ENCODE measurements at places on chromosomes 4 and X.

- DNase-seq, result no peak
These were observed 74.4 kb upstream of the DYNLT3 start for GRCh38 chrX:37921758-37922157.

- DNase-seq, result no peak
These were observed 43.4 kb downstream of the NKX6-1 start for GRCh38 chr4:84455697-84456096.

DNA sequence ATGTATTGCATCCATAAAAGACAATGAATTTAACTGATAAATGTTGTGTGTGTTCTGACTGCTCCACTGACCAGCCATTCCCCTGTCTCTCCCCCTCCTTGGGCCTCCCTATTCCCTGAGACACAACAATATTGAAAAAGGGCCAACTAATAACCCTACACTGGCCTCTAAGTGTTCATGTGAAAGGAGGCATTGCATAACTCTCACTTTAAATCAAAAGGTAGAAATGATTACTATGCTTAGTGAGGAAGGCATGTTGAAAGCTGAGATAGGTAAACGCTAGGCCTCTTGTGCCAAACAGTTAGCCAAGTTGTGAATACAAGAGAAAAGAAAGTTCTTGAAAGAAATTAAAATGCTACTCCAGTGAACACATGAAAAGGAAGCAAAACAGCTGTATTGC is 152.7 kb downstream of the POU4F2 start:
- no peak for DNase-seq

- no peak for DNase-seq
These were observed 198.3 kb downstream of the STIM2 start for GRCh38 chr4:27058819-27059406.

- DNase-seq, result no peak
These were observed 111.9 kb upstream of the PPARGC1A start for GRCh38 chr4:24001486-24002329.

DNA sequence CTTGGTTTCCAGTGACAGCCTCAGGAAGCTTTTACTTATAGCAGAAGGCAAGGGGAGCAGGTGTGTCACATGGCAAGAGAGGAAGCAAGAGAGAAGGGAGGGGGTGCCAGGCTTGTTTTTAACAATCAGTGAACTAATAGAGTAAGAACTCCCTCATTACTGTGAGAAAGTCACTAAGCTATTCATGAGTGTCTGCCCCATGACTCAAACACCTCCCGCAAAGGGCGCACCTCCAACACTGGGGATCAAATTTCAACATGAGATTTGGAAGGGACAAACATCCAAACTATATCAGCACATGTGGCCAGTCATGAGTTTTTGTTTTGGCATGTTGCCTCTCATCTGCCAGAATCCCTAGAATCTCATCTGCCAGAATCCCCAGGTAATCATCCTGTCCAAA is 183.5 kb upstream of the C1QTNF7 start:
- DNase-seq, result no peak

- DNase-seq, result no peak
These were observed 64.3 kb upstream of the CCDC160 start for GRCh38 chrX:134172588-134173259.

GRCh38 chrX:131747173-131747572 is 203.3 kb downstream of the OR13H1 start:
- DNase-seq, result no peak
